ENCODE measurements at places on chromosomes 13 and 19.

DNA sequence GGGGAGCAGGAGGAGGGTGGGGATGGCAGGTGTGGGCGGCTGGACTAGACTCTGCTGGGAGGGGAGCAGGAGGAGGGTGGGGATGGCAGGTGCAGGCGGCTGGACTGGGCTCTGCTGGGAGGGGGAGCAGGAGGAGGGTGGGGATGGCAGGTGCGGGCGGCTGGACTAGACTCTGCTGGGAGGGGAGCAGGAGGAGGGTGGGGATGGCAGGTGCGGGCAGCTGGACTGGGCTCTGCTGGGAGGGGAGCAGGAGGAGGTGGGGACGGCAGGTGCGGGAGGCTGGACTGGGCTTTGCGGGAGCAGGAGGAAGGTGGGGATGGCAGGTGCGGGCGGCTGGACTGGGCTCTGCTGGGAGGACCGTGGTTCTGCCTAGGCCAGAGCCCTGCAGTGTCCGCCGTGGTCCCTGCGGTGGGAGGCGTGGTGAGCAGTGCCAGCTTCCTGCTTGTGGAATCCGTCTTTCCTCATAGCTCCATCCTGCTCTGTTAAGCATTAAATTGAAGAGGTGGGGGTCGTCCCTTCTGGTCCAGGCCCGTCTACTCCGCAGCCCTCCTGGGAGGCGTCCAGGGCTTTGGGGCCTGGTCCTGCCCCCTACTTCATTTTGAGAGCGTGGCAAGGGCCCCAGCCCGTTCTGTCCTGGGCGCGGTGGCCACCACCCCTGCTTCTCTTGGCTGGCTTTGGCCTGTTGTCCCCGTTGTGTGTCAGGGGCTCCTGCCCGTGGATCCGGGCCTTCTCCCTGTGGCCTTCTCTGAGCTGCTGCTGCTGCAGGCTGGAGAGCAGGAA, 4.7 kb downstream of the SPPL2B start:
- DNase-seq: no peak

DNA sequence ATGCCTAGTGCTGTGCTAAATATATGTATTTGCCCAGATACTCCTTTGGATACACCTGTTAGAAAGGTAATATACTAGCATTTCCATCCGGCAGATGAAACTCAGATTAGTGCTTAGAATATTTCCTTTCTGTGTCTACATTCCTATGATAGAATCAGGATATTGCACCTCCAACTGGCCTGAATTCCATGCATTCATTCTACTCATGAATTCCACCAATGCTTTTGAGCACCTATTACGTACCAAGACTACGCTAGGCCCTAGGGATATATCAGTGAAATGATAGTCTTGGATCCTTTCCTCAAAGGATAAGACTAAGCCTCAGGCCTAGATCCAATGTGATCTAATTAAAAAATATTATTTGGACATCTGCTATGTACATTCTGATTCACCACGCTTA, 223.8 kb upstream of the SERP2 start:
- no peak for DNase-seq

DNA sequence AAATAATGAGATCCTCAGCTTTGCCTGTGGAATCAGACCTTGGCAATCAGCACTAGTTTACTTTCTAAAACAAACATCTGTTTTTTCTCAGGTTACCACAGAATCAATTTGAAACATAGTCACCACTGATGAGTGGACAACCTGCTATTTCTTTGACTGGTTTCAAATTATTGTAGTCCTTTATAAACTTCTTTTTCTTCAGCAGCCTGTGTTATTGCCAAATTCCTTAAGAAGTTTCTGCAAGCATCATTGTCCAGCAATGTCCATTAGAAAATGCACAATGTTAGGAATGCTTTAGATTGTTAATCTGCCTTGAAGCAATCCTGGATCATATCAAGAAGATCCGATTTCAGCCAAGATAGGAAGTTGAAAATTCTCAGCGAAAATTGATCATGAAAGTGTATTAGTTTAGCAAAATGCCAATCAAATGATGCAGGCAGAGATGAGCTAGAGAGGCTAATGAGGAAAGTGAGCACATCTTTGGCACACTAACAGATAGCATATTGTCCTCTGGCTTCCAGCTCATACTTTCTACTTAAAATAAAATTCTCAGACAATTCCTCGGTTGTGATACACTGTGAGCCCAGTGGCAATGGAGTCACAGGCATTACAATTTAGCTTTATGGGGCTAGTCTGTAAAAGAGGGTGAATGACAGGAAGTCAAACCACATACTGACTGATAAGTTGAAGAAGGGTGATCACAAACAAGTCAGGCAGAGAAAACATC, 270.6 kb downstream of the SLITRK6 start:
- DNase-seq: no peak

DNA sequence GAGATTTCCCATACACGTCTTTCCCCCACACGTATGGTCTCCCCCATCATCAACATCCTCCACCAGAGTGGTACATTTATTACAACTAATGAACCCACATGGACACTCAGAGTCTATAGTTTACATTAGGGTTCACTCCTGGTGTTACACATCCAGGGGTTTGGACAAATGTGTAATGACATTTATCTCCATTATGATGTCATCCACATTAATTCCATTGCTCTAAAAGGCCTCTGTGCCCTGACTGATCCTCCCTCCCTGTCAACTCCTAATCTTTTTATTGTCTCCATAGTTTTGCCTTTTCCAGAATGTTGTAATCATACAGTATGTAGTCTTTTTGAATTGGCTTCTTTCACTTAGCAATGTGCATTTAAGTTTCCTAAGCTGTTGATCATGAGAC, 8.2 kb downstream of the ZNF383 start:
- DNase-seq: no peak

GRCh38 chr13:110648146-110648819, 32.9 kb downstream of the NAXD start:
- DNase-seq: no peak

GRCh38 chr19:1237754-1238368, at the start of gene CBARP:
CBARP (minus strand) TSS chr19:1238005; CDS start chr19:1236100, 1,905 bp downstream.
- no peak for DNase-seq

DNA sequence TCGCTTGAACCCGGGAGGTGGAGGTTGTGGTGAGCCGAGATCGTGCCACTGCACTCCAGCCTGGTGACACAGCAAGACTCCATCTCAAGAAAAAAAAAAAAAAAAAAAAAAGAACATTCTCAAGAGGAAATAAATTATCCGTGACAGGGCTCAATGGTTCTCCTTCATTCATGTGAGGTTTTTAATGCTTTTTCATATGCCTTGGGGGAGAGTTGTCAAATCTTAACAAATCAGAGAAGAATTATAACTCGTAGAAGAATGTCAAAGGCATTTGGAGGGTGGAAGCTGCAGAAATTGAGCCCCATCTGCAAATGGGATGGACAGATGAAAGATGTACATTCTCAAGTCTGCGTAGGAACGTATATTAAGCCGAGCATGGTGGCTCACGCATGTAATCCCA, 34.9 kb upstream of the HOMER3 start:
- DNase-seq: no peak

DNA sequence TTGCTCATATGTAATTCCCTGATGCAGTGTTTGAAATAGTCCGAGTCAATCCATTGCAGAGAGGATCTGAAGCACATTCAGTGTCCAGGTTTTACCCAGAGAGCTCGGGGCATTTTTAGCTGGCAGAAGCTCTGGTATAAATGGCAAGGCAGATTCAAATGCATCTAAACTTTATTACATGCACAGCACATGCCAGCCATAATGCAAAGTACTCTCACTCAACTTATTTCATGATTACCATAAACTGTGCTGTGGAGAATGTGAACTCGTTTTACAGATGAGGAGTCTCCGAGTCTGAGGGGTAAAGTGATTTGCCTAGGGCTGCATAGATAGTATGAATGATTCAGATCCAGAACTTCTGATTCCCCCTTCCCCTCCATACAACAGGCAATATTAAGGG, 13.5 kb upstream of the CBY2 start:
- DNase-seq: no peak

DNA sequence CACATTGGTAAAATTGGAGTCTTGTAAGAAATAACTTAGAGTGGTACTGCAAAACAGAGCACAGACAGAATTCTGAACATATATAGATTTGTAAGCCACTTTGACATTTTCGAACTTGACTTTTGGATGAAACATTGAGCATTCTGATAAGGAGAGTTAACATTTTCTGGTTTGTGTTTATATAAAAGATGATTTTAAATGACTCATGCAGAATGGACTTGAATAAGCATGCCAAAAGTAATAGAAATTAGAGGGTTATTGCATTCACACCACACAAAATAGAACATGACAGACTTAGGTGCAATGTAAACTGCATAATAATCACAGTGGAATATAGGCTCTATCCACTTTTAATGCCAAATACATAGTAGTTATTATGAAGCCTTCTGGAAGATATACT, 507.0 kb downstream of the DACH1 start:
- no peak for DNase-seq

Measured in CD4-positive, alpha-beta T cell treated with Interleukin-15 for 4 hours (primary cell).